Jurkat, Clone E6-1 (cell line): ENCODE measurements at places on chromosomes 7 and 10.
A peak's percentile ranks its signal among the peaks of the same experiment; 100 is the strongest.

GRCh38 chr7:140229591-140230515 lies 53.1 kb upstream of the KDM7A start:
- peak; percentile 68 for DNase-seq

DNA sequence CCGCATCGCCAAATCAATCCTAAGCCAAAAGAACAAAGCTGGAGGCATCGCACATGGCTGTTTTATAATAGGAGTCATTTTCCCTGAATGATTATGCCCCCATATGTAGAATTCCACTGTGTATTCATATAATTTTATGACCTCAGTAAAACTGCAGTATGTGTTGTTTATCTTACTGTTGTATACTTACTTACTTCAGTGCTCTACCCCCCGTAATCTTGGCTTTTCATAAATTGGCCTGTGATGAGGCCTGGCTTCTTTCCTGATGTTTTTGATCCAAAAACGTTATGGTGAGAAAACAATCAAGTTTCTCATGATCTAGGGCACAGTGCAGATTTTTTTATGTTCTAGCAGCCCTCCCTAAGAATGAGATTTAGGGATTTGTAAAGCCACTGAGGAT lies 306.4 kb upstream of the FZD1 start:
- DNase-seq, result no peak

DNA sequence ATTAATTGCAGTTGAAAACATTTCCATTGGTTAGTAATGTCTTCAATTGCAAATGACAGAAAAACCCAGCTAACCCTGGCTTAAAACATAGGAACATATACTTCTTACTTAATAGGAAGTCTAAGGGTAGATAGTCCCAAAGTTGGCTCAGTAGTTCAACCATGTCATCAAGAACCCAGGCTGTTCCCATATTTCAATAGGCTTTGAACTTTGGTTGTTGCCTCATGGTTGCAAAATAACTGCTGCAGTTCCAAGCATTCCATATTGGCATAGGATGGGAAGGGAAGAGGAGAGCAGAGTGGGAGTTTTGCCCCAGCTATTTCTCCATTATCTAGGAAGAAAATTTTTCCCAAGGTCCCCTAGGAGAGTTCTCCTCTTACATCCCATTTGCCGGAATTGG lies 81.4 kb upstream of the EEPD1 start:
- no peak for DNase-seq

GRCh38 chr7:40879941-40880543 lies 745.2 kb downstream of the SUGCT start:
- no peak for DNase-seq

DNA sequence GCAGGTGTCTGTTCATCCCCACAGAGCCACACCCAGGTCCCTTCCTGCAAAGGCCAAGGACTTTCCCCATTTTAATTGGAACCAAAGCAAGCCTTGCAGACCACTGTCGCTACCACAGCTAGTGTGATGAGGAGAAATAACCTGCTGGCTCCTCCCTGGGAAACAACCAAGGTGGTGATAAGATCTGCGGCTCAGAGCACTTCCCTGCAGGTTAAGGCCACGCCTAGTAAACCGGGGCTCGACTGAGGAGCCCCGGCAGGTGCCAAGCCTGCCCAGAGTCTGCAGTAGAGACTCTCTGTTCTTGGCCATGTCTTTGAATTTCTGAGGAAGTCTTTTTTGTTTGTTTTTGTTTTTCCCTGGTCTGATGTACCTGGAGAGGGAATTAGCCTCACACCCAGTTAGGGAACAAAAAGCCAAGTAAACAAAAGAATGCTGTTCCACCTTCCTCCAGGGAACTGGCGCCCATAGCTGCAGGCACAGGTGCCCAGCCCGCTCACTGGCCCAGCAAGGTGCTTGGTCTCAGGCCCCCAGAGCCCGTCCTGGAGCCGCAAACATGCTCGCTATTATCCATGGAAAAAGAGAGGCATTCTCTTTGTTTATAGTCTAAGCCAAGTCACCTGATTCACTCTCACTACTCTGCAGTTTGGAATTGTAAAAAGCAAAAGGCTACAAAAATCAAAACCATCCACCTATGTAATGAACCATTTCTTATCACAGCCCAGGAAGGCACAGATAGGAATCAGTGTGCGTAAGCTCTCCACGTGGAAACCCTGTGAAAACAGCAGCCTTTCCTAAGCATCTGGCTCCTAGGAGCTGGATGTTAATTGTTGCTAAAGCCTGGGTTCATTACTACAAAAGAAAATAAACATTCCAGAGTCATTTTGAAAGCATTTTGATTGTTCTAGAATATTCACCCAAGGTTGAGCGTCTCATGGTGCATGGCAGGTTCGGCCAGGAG lies 2.7 kb downstream of the GPR146 start:
- DNase-seq, result peak; percentile 41

- DNase-seq, result no peak
Measured at GRCh38 chr7:17580141-17580540, 281.7 kb downstream of the AHR start.

DNA sequence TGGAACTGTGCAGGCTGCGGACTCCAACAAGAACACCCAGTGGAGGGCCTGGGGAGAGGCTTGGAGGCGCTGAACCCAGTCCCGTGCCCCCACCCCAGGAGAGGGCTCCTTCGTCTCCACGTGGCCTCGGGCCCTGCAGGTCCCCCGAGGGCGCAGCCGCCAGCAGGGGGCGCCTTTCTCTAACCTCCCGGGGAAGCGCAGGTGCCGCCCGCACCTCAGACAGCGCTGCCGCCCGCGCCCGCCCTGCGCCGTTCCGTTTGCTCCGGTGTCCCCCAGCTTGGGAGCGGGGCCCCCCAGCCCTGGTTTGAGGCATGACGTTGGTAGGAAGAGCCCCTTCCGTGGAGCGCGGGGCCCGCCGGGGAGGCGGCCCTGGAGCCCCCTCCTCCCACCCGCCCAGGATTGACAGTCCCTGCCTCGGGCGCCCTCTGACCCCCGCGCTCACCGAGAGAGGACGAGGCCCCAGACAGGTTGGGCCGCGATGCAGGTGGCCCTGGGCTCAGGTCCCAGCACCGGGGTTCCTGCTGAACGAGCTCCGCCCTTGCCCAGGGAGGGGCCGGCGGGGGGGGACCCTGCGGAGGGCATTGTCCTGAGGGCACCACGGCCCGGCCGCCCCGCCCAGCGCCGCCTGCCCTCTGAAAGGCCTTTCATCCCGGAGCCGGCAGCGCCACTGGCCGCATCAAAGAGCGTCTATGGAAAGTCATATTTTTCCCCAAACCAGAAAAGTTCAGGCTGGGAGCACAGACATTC lies 42.8 kb downstream of the FOXL3 start:
- DNase-seq, result peak; percentile 51

GRCh38 chr7:134777470-134777869 lies 2.0 kb upstream of the CALD1 start:
- no peak for DNase-seq

GRCh38 chr10:34808801-34809745 lies 6.0 kb downstream of the PARD3 start:
- DNase-seq, result peak; percentile 38

GRCh38 chr7:73359746-73360375 lies 31.9 kb downstream of the FKBP6 start:
- DNase-seq, result no peak

- no peak for DNase-seq
Measured at GRCh38 chr10:48762064-48763042, 77.7 kb downstream of the WDFY4 start.

DNA sequence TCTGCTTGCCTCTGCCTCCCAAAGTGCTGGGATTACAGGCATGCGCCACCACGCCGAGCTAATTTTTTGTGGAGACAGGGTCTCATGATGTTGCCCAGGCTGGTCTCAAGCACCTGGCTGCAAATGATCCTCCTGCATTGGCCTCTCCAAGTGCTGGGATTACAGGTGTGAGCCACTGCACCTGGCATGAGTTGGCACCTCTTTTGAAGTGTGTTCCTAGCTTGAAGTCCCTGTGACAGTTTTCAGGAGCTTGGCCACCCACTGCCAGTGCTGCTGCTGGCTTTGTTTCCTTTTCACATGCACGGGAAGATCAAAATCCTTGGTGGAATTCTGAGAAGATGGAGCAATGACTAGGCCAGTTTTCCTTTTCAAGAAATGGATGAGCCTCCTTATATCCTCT lies 126.3 kb downstream of the NRP1 start:
- no peak for DNase-seq

- no peak for DNase-seq
Measured at GRCh38 chr10:65949526-65949925, 976.3 kb upstream of the LRRTM3 start.

- no peak for DNase-seq
Measured at GRCh38 chr10:54880996-54881395, 80.0 kb upstream of the PCDH15 start.

- DNase-seq, result no peak
Measured at GRCh38 chr7:79124331-79124730, 329.1 kb downstream of the MAGI2 start.

DNA sequence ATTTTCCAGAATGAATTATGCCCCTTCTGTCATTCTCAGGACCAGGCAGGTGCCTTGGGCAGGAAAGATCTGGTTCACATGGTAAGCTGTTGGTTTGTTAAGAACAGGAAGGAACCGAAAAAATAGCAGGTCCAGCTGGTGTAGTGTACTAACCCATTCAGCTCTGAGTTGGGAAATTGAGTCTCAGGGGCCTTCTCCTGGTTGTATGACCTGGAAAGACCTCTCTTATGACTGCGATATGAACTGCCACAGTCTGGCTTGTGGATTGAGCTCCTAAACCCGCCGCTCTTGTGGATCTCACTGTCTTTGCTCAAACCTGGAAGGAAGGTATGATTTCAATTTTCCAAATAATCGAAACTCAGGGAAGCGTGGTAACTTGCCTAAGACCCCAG lies 4.5 kb downstream of the LRIT1 start:
- DNase-seq, result no peak

GRCh38 chr7:154682003-154682402 lies 320.9 kb downstream of the PAXIP1 start:
- DNase-seq, result no peak

GRCh38 chr10:21528236-21529031 lies 3.0 kb upstream of the SKIDA1 start:
- no peak for DNase-seq

- peak; percentile 7 for DNase-seq
Measured at GRCh38 chr7:34675749-34676374, 17.8 kb downstream of the NPSR1 start.

DNA sequence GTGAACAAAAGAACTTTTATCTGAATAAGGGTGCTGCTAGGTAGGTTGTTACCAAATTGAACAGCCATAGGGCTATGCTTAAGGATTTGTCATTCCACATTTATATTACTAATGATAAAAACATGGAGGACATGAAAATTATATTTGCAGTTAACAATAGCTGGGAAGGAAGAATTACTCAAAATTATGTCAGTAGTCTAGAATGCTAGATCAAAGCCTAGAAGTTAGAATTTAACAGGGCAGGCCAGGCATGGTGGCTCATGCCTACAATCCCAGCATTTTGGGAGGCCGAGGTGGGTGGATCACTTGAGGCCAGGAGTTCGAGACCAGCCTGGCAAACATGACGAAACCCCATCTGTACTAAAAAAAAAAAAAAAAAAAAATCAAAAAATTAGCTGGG lies 9.4 kb downstream of the STK17A start:
- DNase-seq, result no peak

GRCh38 chr7:45576249-45576929 lies 2.2 kb downstream of the ADCY1 start:
- DNase-seq, result no peak

DNA sequence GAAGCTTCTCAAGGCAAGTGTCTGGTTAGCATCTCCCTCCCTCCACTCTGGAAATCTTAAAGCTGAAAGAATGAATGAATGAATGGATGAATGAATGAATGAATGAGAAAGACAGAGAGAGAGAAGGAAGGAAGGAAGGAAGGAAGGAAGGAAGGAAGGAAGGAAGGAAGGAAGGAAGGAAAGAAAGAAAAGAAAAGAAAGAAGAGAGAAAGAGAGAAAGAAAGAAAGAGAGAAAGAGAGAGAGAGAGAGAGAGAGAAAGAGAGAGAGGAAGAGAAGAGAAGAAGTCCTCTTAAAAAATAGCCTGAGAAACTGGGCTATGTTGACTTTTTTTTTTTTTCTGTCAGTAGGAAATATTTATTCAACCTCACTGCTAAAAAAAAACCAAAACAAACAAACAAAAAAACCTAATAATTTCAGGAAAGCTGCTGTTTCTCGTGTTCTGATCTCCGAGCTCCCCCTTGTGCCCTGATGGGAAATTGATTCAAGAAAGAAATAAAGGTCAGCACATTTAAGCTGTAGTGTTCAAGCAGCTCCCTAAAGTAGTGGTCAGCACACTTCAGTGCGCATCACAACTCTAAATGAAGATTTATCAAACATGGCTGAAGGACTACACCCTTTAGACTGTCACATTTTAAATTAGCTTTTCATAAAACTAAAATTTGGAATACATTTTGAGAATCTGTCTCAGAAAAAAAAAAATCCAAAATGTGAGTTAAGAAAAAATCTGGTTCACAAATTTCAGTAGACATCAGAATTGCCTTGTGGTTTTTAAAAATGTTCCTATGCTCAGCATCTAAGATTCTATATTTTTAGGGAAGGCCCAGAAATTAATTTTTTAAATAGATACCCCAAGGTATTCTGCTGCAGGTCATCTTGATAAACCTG lies 154.3 kb downstream of the ELAPOR2 start:
- DNase-seq, result peak; percentile 6

DNA sequence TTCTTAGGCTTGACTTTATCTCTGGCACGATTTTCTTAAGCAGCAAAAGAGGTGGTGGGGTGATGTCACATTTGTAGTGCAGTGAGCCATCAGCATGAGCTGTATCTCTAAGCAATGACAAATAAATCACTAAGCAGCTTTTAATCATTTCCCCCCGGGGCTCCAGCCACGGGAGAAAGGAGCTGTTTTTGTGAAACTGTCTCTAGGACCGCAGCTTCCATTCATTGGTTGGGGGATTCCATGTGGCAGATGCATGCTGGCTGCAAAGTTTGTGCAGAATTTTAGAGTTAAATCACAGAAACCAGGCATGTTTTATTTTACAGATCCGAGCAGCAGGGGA lies 464 bp downstream of the KIAA1217 start:
- no peak for DNase-seq

DNA sequence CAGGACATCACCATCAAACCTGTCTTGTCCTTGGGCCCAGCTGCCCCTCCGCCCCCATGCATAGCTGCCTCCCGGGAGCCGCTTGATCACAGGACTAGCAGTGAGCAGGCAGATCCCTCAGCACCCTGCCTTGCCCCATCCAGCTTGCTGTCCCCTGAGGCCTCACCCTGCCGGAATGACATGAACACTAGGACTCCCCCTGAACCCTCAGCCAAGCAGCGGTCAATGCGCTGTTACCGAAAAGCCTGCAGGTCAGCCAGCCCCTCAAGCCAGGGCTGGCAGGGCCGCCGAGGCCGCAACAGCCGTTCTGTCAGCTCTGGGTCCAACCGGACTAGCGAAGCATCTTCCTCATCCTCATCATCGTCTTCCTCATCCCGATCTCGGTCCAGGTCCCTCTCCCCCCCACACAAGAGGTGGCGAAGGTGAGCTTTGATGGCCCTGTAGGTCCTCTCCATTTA lies 5.2 kb upstream of the NOLC1 start:
- no peak for DNase-seq

GRCh38 chr7:54888734-54889082 lies 129.7 kb upstream of the SEC61G start:
- no peak for DNase-seq

- no peak for DNase-seq
Measured at GRCh38 chr7:139560678-139561077, 37.2 kb downstream of the CLEC2L start.
